Left lung (tissue), 14 donors: ENCODE measurements at places on chromosomes 7 and 10. TPM values are rescaled to one million over a fixed set of nuclear protein-coding genes. Genes with fewer than 3 reads are reported as not detected.

Gene ODAD2
- 7.5 TPM for polyA plus RNA-seq

Gene KLF14
- not detected for polyA plus RNA-seq

Gene AUTS2
- 97.6 TPM for polyA plus RNA-seq

Gene NUTM2E
- 0.48 TPM for polyA plus RNA-seq

Gene JAKMIP3
- 0.31 TPM for polyA plus RNA-seq

Gene PNLIP
- polyA plus RNA-seq = not detected

Gene TSPAN33
- 3.1 TPM for polyA plus RNA-seq

Gene GPRIN2
- 13.5 TPM for polyA plus RNA-seq

Gene SPDYE6
- 8.4 TPM for polyA plus RNA-seq

Gene ELMO1
- 46.6 TPM for polyA plus RNA-seq

Gene TMEM213
- polyA plus RNA-seq = 1.3 TPM

Gene OR2A1
- polyA plus RNA-seq = 3.1 TPM

Gene FAM185A
- 12.4 TPM for polyA plus RNA-seq

Gene CPA1
- 1.5 TPM for polyA plus RNA-seq

Gene DRGX
- not detected for polyA plus RNA-seq

Gene GLI3
- 38.0 TPM for polyA plus RNA-seq

Gene ANXA11
- 90.9 TPM for polyA plus RNA-seq

Gene GPNMB
- polyA plus RNA-seq = 4.6 TPM

Gene NYAP1
- 2.6 TPM for polyA plus RNA-seq

Gene ERV3-1
- 75.7 TPM for polyA plus RNA-seq

Gene FOXI2
- not detected for polyA plus RNA-seq
